ENCODE measurements at places on chromosomes 16 and 17. TPM values are rescaled to one million over a fixed set of nuclear protein-coding genes. Genes with fewer than 3 reads are reported as not detected.

The SENP3 gene
- polyA plus RNA-seq: 5.1 TPM

The PLA2G15 gene
- polyA plus RNA-seq: 9.9 TPM

The CA5A gene
- not detected for polyA plus RNA-seq

The CA10 gene
- polyA plus RNA-seq: not detected

The MSLN gene
- polyA plus RNA-seq: not detected

The LGALS9 gene
- 133 TPM for polyA plus RNA-seq

The EFNB3 gene
- not detected for polyA plus RNA-seq

The SNF8 gene
- polyA plus RNA-seq: 228 TPM

The RAB26 gene
- 3.7 TPM for polyA plus RNA-seq

The CD79B gene
- 77.5 TPM for polyA plus RNA-seq

The KRT25 gene
- not detected for polyA plus RNA-seq

The HID1 gene
- 1.4 TPM for polyA plus RNA-seq

The HBZ gene
- polyA plus RNA-seq: not detected

The SMPD3 gene
- polyA plus RNA-seq: 1.6 TPM

The KRT9 gene
- polyA plus RNA-seq: not detected

The TMEM107 gene
- 26.8 TPM for polyA plus RNA-seq

The FBXL16 gene
- 0.65 TPM for polyA plus RNA-seq

The ENPP7 gene
- polyA plus RNA-seq: not detected

The CFAP97D1 gene
- not detected for polyA plus RNA-seq

The BRIP1 gene
- polyA plus RNA-seq: 11.9 TPM

The ZNF205 gene
- 1.1 TPM for polyA plus RNA-seq

The ASIC2 gene
- polyA plus RNA-seq: not detected

The MPP2 gene
- 0.51 TPM for polyA plus RNA-seq

The PLCG2 gene
- polyA plus RNA-seq: 152 TPM

The ICAM2 gene
- polyA plus RNA-seq: 79.6 TPM

The CLDN7 gene
- polyA plus RNA-seq: 0.10 TPM

The CTRB1 gene
- polyA plus RNA-seq: not detected

The HOXB9 gene
- not detected for polyA plus RNA-seq

The RAB37 gene
- 1.2 TPM for polyA plus RNA-seq

The TBC1D28 gene
- polyA plus RNA-seq: not detected

The CBX1 gene
- polyA plus RNA-seq: 42.5 TPM

The PRSS33 gene
- not detected for polyA plus RNA-seq

The CCL14 gene
- polyA plus RNA-seq: not detected

The WFDC1 gene
- not detected for polyA plus RNA-seq

The MT4 gene
- not detected for polyA plus RNA-seq

The ULK2 gene
- polyA plus RNA-seq: 1.0 TPM

The DNAI2 gene
- 0.27 TPM for polyA plus RNA-seq

The TEFM gene
- 41.1 TPM for polyA plus RNA-seq

The RND2 gene
- 0.04 TPM for polyA plus RNA-seq

The IL34 gene
- not detected for polyA plus RNA-seq

Data from GM12878 (cell line).